WTC11 (cell line): ENCODE measurements at places on chromosomes 7 and 10.

GRCh38 chr10:15419279-15419874, 48.3 kb upstream of the FAM171A1 start:
- no peak overlapping the region for H3K27ac ChIP-seq
- no peaks in the 10 kb centered on the region for H3K4me1 ChIP-seq

DNA sequence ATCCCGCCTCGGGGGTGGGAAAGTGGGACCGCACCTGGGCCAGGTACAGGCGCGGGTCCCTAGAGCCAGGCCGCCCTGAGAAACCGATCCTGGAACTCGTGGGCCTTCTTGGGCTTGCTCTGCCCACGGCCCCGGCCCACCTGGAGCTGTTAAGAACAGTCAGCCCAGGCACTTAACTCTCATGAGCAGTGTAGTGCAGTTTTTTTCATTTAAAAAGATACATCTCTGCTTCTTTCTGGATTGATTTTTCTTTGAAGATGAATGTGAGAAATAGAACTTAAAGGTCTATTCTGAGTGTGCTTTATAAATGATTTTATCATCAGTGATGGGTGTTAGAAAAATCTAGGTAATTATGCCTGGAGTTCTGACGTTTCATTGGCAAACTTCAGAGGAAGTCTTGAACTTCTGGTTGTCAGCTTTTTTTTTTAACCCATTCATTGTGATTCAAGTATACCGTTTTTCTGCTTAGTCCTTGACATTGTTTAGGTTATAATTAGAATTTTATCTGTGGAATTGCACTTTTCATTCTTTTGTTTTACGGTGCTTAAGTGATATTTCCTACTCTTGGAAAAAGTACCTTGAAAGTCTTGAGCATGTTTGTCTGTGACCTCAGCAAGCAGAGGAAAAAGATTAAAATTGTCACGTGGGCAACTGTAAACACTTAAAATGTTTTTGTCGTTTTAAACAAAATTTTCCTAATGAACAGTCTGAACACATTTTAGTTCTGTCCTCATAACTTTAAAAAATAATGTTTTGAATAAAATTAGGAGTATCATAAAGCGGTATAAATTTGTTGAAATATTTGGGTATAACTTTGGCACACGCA, 906 bp downstream of the CDK1 start:
- no peak for DNase-seq
- H3K4me1 ChIP-seq: peaks cover 31% of the 10 kb centered on the region
- H3K27ac ChIP-seq: no peak overlapping the region
- H3K36me3 ChIP-seq: peaks cover 37% of the 10 kb centered on the region

DNA sequence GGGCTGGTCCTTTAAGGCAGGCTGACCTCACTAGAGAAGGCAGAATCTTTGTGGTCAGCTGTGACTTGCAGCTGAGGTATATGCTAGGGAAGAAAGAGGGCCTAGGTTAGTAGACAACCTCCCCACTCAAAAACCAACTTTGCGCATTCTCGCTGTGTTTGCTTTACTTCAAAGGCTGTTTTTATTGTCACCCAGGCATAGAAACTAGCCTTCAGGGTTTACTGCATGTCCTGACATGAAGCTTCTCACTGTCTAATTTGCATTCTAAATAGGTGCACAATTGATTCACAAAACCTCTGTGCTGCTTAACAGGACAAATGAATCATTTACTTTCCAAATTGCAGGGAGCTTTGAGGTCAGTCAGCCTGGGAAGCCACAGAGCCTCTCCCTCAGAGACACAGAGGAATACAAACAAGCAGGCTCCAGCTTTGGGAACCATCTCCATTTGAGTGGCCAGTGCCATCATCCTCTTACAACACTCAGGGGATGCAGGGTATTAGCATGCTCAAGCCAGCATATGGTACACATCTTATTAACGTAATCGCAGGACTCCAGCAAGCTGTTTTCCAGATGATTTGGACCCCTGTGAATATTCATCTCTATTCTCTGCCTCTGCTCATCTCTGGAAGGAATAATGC, 596.4 kb upstream of the GHITM start:
- no peaks in the 10 kb centered on the region for H3K36me3 ChIP-seq
- H3K4me1 ChIP-seq: peaks cover 38% of the 10 kb centered on the region
- no peak for DNase-seq
- no peak overlapping the region for H3K27ac ChIP-seq
- peaks cover 22% of the 10 kb centered on the region for H3K27me3 ChIP-seq

DNA sequence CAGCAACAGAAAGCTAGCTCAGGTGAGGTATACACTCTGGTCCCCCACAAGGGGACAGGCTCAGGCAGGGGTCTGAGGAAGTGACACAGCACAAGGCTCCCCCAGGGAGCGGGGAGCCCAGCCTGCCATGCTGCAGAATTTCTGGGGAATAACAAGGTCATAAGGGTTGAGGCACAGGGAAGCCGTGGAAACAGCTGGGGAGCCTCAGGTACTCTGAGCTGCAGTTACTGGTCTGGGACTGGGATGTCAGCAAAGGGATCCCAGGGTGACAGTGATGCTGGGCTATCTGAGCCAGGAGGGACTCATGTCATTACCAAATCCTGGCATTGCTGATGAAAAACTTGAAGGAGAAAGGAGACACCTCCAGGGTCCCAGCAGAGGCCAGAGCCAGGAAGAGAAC, 64.4 kb upstream of the NANOS1 start:
- no peak for DNase-seq
- no peak overlapping the region for H3K4me3 ChIP-seq
- H3K27me3 ChIP-seq: no peaks in the 10 kb centered on the region
- H3K27ac ChIP-seq: no peak overlapping the region

DNA sequence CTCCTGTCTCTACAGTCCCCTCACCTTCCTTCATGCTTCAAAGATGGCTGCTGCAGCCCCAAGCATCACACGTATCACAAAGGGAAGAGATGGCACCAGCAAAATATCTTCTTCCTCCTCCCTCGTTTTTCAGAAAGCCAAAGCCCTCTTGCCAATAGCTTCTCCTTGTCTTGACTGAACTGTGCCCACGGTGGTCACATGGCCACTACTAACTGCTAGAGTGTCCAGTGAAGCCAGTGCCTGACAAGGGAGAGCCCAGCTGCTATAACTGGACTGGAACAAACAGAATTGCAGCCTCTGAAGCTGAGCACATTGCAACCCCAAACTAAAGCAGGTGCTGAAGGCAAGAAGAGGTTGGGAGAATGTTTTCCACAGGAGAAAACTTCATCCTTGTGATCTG, 120.8 kb upstream of the RET start:
- peaks cover 3% of the 10 kb centered on the region; the same call in 1 of the 2 replicates for H3K36me3 ChIP-seq
- no peak for DNase-seq
- peaks cover 22% of the 10 kb centered on the region for H3K4me1 ChIP-seq
- peaks cover 6% of the 10 kb centered on the region for H3K27me3 ChIP-seq
- no peak overlapping the region for H3K27ac ChIP-seq

DNA sequence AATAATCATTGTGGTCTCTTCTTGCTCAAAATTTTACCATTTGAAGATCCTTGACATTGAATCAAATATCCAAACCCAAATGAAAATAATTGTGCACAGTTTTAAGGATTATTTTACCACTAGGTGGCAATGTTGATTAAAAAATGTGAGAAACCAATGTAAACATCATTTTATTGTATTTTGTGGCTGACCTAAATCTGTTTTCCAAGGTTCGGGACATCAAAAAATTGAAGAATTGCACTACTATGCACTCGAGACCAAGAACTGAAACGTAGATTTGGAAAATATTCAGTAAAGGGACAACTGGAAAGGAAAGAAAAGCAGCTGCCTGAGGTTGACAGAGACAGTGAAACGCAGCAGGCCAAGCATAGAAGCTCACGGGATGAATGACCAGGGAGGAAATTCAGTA, 259.3 kb downstream of the SNX13 start:
- no peaks in the 10 kb centered on the region for H3K27me3 ChIP-seq
- no peak overlapping the region for H3K27ac ChIP-seq
- H3K36me3 ChIP-seq: no peaks in the 10 kb centered on the region
- DNase-seq: no peak
- H3K4me3 ChIP-seq: no peak overlapping the region

DNA sequence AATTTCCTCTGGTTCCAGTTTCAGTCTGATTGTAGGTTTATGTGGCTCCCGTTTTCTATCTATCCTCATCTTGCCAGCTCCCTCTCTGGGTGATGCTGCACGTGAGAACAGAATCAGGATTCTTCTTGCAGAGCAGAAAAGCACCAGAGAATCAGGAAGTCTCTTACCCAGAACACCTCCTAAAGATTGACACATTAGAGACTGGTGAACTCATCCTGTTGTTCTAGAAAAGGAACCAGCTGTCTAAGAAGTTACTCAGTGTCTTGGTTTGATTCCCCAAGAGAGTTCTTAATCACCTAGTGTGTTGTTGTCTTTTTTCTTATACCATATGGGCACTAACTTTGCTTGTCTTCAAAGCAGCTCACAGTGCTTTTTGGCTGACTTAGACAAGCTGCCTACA, 152.4 kb downstream of the DGKI start:
- no peak for DNase-seq
- H3K27me3 ChIP-seq: no peaks in the 10 kb centered on the region
- no peak overlapping the region for H3K27ac ChIP-seq
- no peaks in the 10 kb centered on the region for H3K36me3 ChIP-seq

- no peaks in the 10 kb centered on the region for H3K4me1 ChIP-seq
- H3K36me3 ChIP-seq: no peaks in the 10 kb centered on the region
- no peak overlapping the region for H3K27ac ChIP-seq
- H3K4me3 ChIP-seq: no peak overlapping the region
- H3K27me3 ChIP-seq: no peaks in the 10 kb centered on the region
These were observed 152.9 kb downstream of the ADAM12 start for GRCh38 chr10:126235091-126235978.

- no peaks in the 10 kb centered on the region for H3K36me3 ChIP-seq
- no peak for DNase-seq
- H3K4me3 ChIP-seq: no peak overlapping the region
- H3K27me3 ChIP-seq: no peaks in the 10 kb centered on the region
These were observed 46.2 kb downstream of the PARP12 start for GRCh38 chr7:140016540-140016939.

DNA sequence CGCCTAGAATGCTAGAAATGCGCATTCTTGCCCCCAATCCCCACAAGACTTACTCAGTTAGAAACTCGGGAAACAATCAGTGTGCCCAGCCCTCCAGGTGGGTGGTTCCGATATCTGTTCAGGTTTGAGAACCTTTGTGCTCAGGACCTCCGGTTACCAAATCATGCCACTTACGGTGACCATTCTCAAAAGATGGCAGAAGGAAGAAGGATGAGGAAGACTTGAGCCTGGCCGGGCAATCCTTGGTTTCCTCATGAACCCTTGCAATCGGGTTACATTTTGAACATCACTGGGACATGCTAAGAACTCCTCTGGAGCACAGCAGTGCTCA, 52.1 kb downstream of the RBM17 start:
- H3K4me1 ChIP-seq: peaks cover 30% of the 10 kb centered on the region
- H3K27me3 ChIP-seq: peaks cover 31% of the 10 kb centered on the region
- no peak overlapping the region for H3K27ac ChIP-seq
- DNase-seq: no peak
- H3K36me3 ChIP-seq: no peaks in the 10 kb centered on the region

GRCh38 chr7:10657837-10658236, 315.8 kb upstream of the PHF14 start:
- no peak for DNase-seq
- H3K27me3 ChIP-seq: peaks cover 54% of the 10 kb centered on the region
- no peaks in the 10 kb centered on the region for H3K36me3 ChIP-seq
- no peak overlapping the region for H3K4me3 ChIP-seq

- H3K4me1 ChIP-seq: 0 out of 2 replicates have a peak, but pooled peaks cover 3% of the 10 kb centered on the region
- DNase-seq: no peak
- peaks cover 24% of the 10 kb centered on the region for H3K27me3 ChIP-seq
- no peak overlapping the region for H3K27ac ChIP-seq
- H3K4me3 ChIP-seq: no peak overlapping the region
- H3K36me3 ChIP-seq: no peaks in the 10 kb centered on the region
These were observed 161.0 kb downstream of the HERPUD2 start for GRCh38 chr7:35533902-35534301.

DNA sequence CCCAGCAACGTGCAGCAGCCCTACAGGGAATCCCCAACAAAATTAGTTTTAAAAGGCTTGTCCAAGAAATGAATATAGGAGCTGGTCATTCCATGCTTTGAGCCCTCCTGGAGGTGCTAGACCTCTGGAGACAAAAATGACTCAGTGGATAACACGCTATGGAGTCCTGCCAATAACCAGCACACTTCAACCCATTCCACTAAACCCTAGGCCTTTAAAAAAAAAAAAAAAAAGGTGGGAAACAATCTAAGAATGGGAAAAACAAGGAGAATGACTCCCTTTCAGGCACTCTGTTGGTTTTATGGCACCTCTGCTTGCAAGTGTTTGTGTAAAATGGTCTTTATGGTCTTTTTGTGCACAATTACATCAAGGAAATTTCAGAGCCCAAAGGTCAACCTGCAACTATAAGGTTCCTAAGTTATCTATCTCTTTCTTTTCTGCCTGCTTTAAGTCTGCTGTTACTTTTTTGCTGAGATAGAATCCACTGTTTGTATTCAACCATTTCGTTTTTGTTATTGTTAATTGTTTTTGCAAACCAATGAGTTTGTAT, 21.3 kb downstream of the AVL9 start:
- H3K36me3 ChIP-seq: peaks cover 83% of the 10 kb centered on the region
- H3K27ac ChIP-seq: no peak overlapping the region
- H3K27me3 ChIP-seq: peaks cover 4% of the 10 kb centered on the region
- H3K4me1 ChIP-seq: peaks cover 35% of the 10 kb centered on the region

DNA sequence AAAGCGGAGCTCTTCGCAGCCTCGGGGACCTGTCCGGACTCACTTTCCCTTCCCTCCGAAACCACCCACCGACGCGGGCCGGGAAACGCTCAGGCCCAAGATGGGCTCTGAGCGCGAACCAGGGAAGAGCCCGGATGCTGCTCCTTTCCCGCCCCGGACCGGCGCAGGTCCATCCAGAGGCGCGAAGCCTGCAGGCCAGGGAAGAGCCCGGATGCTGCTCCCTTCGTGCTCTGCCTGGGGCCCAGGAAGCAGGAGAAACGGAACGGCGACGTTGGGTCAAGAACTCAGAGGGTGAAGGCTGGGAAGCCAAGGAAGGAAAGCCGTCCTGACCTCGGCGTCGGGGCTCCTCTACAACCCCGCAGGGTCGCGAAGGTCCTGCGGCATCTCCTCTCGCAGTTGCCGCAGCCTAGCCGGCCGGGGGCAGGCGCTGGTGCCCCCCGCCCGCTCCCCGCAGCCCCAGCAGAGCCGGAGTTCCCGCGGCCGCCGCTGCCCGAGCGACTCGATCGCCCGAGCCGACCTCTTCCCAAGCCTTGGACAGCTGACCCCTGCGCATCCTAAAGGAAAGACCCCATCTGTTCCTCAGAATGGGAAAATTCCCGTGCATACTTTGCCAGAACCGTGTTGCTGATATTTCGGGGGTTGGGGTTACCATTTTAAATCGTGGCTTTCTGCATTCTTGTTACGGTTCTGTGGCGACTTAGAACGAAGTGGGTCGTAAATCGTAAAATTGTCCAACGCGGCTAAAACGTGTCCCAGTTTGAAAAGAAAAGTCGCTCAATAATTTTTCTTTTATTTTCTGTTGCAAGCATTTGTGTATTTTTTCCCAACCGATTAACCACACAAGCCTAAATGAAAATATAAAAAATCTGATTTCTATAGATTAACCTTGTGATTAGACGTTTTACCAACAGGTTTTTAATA, 7.5 kb downstream of the HOXA1 start:
- H3K36me3 ChIP-seq: 0 out of 2 replicates have a peak, but pooled peaks cover 3% of the 10 kb centered on the region
- H3K27ac ChIP-seq: no peak overlapping the region
- peak; percentile 62 for DNase-seq
- H3K4me3 ChIP-seq: peak overlapping the region; percentile 57

GRCh38 chr10:28975891-28976531, 298.7 kb downstream of the BAMBI start:
- H3K4me1 ChIP-seq: peaks cover 17% of the 10 kb centered on the region
- H3K27ac ChIP-seq: no peak overlapping the region
- peaks cover 3% of the 10 kb centered on the region; the same call in 1 of the 2 replicates for H3K36me3 ChIP-seq

- no peak for DNase-seq
- peaks cover 11% of the 10 kb centered on the region; the same call in 1 of the 2 replicates for H3K36me3 ChIP-seq
- no peaks in the 10 kb centered on the region for H3K27me3 ChIP-seq
- no peaks in the 10 kb centered on the region for H3K4me1 ChIP-seq
These were observed 72.0 kb upstream of the MTPN start for GRCh38 chr7:136049117-136049516.
